Foreskin melanocyte (primary cell): ENCODE measurements at places on chromosomes 7 and 10.

GRCh38 chr10:121270906-121271305 is 327.3 kb downstream of the FGFR2 start:
- no peak for DNase-seq

GRCh38 chr7:114112806-114113205 is 194.0 kb upstream of the PPP1R3A start:
- DNase-seq: no peak

GRCh38 chr7:37327288-37327687 is 121.4 kb downstream of the ELMO1 start:
- DNase-seq: no peak

DNA sequence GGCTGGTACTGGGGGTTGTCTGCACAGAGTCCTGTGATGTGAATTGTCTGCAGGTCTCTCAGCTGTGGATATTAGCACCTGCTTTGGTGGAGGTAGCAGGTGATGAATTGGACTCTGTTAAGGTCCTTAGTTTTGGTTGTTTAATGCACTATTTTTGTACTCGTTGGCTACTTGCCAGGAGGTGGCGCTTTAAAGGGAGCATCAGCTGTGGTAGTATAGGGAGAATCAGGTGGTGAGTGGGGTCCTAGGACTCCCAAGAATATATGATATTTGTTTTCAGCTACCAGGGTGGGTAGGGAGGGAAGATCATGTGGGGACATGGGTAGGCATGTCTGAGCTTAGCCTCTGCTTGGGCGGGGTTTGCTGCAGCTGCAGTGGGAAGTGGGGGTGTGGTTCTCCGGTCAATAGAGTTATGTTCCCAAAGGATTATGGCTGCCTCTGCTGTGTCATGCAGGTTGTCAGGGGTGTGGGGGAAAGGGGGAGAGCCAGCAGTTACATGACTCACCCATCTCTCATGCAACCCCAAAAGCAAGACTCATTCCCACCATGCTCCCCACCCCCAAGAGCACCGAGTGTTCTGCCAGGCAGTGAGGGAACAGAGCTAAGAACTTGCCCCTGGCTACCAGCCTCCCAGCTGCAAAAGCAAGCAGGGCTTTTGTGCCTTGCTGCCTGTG is 53.7 kb upstream of the ZNF273 start:
- no peak for DNase-seq

GRCh38 chr10:4250587-4250887 is 465.5 kb upstream of the KLF6 start:
- DNase-seq: no peak

- peak; percentile 92 for DNase-seq
Measured at GRCh38 chr10:43899224-43899959, 250.7 kb upstream of the ZNF32 start.
